ENCODE measurements at places on chromosomes 5 and 9. TPM values are rescaled to one million over a fixed set of nuclear protein-coding genes. Genes with fewer than 3 reads are reported as not detected.

DNA sequence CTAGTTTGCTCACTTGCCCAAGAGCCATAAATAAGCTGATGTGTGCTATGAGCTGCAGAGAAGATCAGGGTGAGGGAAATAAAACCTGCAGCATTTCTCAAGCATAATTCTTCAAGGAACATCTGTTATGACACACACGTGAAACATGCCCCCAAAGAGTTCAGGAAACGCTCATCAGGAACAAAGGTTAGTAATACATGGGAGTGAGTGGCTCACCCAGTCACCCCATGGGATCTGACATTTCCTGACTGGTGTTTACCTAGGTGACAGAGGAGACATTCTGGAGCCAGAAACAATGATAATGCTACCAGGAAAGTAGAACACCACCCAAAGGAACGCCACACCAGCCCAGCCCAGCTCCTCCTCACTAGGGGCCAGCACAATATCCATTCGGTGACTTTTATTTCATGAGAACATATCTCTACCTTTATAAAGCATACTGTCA is 66.0 kb downstream of the FRMD3 start:
- no peak for DNase-seq

- no peak for DNase-seq
Measured at GRCh38 chr5:65157906-65158603, 323.7 kb downstream of the ADAMTS6 start.

ADAMTS13 gene
- total RNA-seq: 21.4 TPM

FRMD3 gene
- 0.53 TPM for total RNA-seq

GRCh38 chr5:78824831-78825281 is 160.3 kb downstream of the ARSB start:
- DNase-seq: no peak

DNA sequence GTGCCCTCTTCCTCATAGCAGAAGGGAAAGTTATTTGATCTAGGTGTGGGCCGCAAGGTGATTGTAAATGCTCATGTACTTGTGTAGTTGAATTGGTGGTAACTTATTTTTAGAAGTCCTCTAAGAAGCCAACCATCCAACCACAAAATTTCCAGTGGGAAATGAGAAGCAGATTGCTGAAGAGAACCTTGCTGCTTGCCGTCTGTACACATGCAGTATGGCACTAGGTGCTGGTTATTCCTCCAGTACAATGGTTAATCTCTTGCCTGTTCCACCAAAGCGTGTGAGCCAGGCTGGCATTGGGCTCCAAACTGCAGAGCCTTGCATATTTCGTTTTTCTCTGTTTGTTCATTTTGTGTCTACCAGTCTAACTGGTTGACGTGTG is 28.0 kb downstream of the PIP5K1B start:
- DNase-seq: no peak

DNA sequence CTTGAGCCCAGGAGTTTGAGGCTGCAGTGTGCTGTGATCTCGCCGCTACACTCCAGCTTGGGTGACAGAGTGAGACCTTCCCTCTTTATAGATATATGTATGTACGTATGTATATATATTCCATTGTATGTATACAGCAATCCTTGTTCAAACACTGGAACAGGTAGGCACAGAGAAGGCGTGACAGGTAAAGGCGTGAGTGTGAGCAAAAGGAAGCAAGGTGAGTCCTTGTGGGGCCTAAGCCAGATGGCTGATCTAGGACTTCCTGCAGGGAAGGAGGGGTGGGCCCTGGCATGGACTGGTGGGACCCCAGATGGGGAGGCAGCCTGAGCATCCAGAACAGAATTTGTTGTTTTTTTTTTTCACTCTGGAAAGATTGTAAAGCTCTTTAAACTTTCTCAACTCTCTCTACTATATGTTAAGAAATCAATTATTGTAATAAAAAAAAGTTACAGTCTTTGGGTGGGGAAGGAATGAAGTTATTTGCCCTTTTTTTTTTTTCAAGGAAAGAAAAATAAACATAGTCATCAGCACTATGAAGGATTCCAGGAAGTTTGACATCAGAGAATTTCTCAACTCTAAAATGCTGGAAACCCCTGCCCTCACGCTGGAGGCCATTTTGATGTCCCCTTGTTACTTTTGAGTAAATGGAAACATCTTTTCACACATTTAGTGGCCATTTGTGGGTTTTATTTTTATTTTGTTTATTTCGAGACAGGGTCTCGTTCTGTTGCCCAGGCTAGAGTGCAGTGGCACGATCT is 38.9 kb upstream of the STXBP1 start:
- no peak for DNase-seq

DNA sequence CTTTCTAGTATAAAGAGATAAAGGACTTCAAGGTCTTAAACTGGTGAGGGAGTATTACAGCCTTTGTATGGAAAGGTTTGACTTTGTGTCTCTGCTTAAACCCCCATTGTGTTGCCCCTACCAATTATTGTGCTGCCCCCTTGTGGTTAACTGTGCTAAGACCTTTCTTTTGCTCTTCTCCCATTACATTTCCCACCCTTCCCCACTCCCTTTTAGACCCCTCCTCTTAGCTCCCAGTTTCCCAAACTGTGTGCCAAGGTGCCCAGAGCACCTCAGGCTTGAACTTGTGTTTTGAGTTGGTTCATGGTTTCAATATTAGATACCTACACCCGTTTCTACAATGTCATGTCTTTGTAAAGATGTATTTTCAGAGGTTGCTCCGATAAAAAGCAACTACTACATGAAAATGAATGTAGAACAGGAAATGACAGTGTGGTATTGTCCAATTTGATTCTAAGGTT is 2.9 kb downstream of the JAK2 start:
- no peak for DNase-seq

DNA sequence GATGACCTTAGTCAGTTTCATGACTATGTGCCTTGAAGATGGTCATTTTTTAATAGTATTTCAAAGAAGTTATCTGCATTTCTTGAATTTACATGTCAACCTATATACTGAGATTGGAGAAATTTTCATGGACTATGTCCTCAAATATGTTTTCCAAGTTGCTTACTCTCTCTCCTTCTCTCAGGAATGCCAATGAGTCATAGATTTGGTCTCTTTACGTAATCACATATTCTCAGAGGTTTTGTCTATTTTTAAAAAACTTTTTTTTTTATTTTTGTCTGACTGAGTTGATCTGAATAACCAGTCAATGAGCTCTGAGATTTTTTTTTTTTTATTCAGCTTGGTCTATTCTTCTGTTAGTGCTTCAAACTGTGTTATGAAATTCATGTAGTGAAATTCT is 374.7 kb upstream of the GRIN3A start:
- DNase-seq: no peak

DNA sequence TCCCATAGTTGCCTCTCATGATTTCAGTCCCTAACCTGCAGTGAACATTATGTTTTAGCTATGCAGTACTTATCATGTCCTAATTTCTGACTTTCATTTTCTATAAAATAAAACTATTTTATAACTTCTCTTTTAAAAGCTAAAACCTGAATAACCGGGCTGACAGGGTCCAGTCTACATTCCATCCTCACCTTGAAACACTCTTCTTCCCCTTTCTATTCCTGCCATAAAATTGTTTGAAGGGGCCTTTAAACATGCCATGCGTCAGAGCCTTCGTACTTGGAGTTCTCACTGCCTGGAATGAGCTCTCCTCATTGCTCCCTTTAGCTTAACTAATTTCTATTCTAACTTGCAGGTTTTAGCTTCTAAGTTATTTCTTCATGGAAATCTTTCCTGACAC is 143.0 kb upstream of the PRLR start:
- no peak for DNase-seq

SPATA24 gene
- total RNA-seq: 2.2 TPM

- no peak for DNase-seq
Measured at GRCh38 chr5:36172599-36172998, 20.7 kb downstream of the SKP2 start.

ESM1 gene
- not detected for total RNA-seq

GRCh38 chr9:36463467-36463866 is 63.4 kb upstream of the RNF38 start:
- no peak for DNase-seq

- no peak for DNase-seq
Measured at GRCh38 chr5:158737536-158738027, 362.1 kb downstream of the EBF1 start.

GRCh38 chr5:39995990-39996389 is 571.2 kb upstream of the DAB2 start:
- DNase-seq: no peak

- DNase-seq: no peak
Measured at GRCh38 chr5:31581498-31582099, 49.5 kb downstream of the C5orf22 start.

ADAMTS19 gene
- total RNA-seq: 0.23 TPM

- no peak for DNase-seq
Measured at GRCh38 chr9:86703346-86703745, 244.0 kb downstream of the GAS1 start.

OLFM1 gene
- 1.8 TPM for total RNA-seq

SLC35A4 gene
- total RNA-seq: 32.0 TPM

C9orf153 gene
- total RNA-seq: 0.15 TPM

GRCh38 chr5:8258801-8259200 is 389.9 kb downstream of the MTRR start:
- DNase-seq: no peak

GRCh38 chr5:82885627-82886389 is 191.4 kb downstream of the TMEM167A start:
- DNase-seq: no peak

DNA sequence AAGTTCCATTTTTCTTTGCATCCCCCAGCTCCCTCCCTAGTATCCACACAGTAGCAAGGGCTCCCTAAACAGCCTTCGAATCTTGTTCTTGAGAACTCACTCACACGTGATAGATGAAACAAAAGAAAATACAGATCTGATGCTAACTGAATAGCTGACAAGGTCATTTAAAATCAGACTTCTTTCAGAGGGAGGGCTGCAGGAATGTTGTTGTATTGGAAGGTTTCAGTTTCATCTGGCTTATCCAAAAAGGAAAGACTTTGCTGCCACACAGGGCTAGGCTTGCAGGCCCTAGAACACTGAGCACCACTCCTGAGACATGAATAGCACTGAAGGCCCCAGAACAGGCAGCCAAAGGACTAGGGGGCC is 3.2 kb downstream of the CD180 start:
- no peak for DNase-seq

BNIP1 gene
- 3.9 TPM for total RNA-seq

DNA sequence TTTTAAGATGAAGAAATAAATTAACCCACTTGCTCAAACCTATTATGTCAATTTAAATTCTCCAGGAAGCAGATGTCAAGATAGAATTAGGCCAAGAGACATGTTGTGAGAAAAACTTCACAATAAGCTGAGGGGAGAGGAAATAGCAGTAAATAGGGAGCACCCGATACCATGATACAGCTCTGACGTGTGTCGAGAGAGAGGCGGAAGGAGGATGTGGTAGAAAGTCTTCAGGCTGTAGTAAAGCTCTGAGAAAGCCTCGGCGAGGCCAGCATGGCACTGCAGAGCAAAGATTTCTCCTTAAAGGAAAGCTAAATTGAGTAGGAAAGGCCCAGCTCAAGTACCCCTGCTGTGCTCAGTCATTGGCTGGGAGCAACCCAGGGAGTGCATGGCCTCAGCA is 6.0 kb upstream of the PUM3 start:
- DNase-seq: no peak

- peak; percentile 83 for DNase-seq
Measured at GRCh38 chr5:136094189-136094912, 38.3 kb upstream of the SMAD5 start.

- no peak for DNase-seq
Measured at GRCh38 chr9:3659647-3660046, 133.8 kb upstream of the RFX3 start.

DNA sequence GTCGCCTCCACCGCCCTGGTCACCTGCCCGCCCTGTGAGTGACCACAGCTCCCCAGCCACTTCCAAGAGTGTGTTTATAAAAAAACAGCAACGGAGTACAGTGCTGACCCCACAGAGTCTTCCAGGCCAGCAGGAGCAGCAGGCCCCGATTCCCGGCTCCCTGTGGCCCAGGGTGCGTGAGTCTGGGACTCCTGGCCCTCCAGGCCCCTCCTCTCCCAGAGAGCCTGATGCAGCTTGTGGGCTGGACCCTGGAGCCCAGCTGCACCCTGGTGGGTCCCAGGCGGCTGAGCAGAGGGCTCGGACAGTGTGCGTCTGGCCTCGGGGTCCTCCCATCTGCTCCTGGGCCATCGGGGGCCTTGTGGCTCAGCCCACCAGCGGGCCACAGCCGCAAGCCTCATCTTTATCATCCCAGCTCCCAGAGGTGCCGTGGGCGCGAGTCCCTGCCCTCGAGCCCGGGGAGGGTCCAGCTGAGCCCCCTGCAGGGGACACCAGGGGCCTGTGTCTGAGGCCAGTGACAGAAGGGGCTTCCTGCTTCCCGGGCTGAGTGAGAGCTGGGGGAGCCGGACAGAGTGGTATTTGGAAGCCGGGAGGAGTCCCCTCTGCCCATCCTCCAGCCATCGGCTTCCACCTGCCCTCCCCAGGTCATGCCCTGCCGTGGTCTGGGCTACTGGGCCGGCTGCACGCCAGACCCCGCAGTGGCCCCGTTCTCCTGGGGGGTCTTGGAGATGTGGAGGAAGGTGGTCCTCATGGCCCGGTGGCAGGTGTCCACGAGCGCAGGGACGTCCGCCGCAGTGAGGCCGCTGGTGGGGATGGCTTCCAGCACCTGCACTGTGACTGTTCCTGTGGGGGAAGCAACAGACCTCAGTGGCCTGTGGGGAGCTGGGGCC is 10.6 kb downstream of the EGFL7 start:
- no peak for DNase-seq

PCDHA1 gene
- total RNA-seq: not detected

SLC45A2 gene
- 0.48 TPM for total RNA-seq

PTGS1 gene
- 2.0 TPM for total RNA-seq

- DNase-seq: no peak
Measured at GRCh38 chr5:58156973-58157701, 302.7 kb downstream of the PLK2 start.

- no peak for DNase-seq
Measured at GRCh38 chr5:74092766-74093165, 466.8 kb downstream of the ARHGEF28 start.

TMOD1 gene
- total RNA-seq: 10.6 TPM

DNA sequence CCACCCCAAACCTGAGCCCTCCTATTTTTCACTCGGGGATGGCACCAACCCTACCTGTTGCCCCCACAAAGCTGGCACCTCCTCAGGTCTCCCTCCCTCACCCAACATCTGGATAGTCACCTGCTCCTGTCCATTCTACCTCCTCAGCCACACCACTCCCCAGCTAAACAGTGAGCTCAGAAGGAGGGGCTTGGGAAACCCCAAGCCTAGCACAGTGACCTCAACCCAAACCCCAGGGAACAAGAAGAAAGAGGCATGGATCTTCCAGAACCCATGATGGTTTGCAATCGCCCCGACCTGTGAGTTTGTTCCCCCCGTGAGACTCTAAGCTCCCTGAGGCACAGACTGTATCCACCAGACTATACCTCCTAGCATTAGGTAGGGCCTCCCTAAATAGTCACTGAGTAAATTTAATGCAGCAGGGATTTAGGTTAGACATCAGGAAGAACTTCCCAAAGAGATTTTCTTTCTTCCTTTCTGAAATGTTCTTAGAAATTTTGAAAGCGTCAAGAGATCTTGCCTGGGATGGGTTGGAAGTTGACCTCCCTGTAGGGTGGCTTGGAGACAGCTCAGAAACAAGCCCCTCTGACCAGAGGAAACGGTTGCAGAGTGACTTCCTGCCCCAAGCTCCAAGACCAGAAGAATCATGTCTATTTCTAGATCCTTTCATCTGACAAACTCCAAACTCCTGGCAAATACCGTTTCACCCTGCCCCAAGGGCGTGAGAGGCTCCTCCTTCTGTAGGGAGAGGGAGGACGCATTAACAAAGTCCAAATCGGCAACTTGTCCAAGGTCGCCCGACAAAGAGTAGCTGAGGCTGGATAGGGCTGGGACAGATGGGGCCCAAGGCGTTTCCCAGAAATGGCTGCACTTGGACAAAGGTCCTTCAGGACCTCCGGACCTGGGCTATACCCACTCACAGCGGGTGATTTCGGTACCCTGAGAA is 4.1 kb downstream of the FIBCD1 start:
- DNase-seq: no peak

GRCh38 chr9:126508171-126508591 is 105.5 kb upstream of the LMX1B start:
- no peak for DNase-seq
